ENCODE measurements at places on chromosomes 7 and 10.

- no peak for DNase-seq
Measured at GRCh38 chr10:69491611-69492010, 40.3 kb downstream of the TSPAN15 start.

DNA sequence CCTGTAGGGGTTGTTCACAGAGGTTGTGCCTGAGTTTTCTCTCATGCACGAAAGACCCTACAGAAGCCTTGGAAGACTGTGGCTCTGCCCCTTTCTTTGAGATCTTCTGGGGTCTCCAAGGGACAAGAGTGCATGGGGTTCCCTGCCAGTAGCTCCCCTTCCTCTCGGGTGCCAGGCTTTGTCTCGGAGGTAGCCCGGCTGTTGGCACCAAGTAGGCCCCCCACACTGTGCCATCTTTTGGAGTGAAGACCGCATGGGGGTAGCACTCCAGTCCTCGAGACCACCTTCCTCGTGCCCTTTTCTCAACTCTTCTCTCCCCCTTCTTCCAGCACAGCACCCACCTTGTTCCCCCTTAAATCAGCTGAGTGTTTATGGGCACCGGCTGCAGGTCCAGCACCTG lies 41.6 kb downstream of the OAT start:
- DNase-seq = no peak

DNA sequence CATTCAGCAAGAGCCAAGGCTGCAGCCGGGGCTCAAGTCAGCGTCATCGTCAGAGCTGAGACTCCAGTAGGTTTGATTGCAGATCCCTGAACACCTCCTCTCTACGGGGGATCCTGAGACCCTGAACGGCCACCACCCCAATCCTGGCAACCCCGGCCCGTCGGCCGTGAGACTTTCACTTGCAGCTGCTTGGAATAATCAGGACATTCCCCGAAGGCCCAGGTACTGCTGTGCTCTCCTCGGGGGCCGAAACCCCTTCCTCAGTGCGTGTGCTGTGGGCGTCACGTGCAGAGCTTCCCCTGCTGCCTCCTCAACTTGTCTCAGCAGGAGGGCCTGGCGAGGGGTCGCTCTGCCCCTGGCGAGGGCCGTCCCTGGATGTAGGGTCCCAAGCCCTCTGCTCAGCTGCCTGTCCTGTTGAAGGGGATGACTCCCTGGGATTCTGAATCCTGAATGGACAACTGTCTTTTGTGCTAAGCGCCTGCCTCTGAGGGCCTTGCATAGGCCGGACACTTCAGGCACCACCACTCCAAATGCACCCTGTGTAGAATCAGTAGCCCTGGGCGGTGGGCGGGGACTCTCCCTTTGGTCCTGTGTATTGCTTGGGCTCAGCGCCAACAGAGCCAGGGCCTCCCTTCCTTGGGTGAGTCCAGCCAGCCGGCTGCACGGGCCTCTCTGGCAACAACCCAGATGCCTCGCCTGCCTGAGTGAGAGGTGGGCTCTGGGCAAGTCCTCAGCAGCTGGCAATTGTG lies 63.8 kb upstream of the EBF3 start:
- DNase-seq = no peak

DNA sequence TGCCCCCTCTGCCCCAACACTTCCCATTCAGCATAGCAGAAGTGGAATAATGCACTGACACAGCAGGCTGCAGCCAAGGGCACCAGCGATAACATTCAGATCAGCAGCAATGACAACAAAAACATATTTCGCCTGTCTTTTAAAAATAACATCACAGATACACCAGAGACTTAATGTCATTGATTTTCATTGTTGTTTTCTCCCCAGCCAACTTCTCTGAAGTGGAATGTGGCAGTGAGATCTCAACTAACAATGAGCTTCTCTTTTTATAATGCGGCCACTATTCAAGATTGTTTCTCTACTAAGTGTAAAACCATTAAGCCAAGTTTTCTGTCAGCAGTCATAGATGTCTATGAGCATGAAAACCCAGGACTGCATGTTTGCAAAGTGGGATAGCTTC lies 158.2 kb upstream of the TMEM229A start:
- DNase-seq = no peak

- DNase-seq = no peak
Measured at GRCh38 chr7:17391366-17391765, 92.9 kb downstream of the AHR start.

DNA sequence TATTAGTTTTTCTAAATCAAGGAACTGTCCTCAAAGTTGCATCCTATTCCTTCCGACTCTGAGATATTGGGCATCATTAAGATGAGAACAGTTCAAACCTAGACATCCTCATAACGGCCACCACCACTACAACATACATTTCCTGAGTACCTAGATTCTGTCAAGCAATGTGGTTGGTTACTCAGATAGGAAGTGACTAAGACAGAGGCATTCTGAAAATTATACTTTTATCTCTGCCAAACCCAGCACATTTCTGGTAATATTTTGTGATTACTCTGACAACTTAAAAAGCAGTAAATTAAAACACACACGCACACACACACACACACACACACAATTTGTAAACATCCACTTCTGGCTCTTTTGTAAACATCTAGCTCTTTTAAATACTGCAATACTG lies 291.2 kb upstream of the MEOX2 start:
- no peak for DNase-seq

DNA sequence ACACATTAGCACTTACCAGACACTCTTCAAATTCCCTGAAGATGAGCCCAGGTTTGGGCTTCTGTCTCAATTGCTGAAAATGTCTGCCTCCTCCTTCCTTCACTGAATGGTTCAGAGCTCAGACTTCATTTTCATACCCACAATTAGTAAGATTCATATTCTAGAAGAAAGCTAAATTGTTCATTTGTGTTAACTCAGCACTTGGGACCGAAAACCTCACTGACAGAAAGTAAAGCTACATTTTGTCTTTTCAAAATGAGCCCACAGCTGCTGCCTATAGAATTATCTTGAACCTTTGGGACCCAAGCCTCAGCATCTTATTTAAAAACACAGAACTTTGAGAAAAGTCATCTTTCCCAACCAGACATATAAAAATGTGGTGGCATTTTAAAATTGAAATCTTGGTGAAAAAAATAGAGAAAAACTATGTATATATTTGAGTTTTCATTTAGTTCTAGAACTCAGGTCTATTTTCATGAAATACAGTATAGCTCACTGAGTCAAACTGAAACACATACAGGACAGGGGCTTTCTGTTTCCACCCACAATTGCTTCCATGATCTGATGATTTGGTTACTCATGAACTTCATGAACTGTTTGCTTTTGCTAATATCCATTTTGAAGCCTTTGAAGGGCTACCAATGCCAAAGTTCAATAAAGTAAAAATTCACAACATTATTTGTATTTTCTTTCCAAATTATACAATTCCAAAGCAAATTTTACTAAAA lies 119.1 kb upstream of the PFKP start:
- DNase-seq = peak; percentile 54

DNA sequence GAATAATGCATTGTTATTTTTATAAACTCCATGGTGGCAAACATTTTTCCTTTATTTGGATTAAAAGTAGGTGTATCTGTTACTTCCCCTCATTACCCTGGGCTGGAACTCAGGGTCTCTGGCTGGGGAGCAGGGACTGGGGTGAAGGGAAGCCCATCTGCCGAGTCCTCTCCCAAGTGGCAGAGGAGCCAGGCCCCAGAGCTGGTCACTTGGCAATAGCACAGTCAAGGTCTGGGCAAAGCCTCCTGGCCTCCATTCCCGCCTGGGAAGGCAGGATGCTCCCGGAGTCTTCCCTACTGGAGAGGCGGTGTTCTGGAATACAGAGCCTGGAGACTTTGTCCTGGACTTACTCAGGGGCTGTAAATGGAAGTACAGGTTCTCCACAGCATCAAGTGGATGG lies 76.2 kb downstream of the CDH23 start:
- DNase-seq = no peak

DNA sequence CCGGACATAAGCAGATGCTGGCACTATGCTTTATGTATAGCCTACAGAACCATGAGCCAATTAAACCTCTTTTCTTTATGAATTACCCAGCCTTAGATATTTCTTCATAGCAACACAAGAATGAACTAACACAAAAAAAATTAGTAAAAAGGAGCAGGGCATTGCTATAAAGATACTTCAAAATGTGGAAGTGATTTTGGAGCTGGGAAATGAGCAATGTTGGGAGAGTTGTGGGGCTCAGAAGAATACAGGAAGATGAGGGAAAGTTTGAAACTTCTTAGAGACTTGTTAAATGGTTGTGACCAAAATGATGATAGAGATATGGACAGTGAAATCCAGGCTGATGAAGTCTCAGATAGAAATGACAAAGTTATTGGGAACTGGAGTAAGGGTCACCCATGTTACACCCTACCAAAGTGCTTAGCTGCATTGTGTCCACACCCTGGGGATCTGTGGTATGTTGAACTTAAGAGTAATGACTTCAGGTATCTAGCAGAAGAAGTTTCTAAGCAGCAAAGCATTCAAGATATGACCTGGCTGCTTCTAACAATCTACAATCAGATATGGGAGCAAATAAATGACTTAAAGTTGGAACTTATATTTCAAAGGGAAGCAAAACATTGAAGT lies 24.2 kb downstream of the PNLIPRP3 start:
- no peak for DNase-seq

DNA sequence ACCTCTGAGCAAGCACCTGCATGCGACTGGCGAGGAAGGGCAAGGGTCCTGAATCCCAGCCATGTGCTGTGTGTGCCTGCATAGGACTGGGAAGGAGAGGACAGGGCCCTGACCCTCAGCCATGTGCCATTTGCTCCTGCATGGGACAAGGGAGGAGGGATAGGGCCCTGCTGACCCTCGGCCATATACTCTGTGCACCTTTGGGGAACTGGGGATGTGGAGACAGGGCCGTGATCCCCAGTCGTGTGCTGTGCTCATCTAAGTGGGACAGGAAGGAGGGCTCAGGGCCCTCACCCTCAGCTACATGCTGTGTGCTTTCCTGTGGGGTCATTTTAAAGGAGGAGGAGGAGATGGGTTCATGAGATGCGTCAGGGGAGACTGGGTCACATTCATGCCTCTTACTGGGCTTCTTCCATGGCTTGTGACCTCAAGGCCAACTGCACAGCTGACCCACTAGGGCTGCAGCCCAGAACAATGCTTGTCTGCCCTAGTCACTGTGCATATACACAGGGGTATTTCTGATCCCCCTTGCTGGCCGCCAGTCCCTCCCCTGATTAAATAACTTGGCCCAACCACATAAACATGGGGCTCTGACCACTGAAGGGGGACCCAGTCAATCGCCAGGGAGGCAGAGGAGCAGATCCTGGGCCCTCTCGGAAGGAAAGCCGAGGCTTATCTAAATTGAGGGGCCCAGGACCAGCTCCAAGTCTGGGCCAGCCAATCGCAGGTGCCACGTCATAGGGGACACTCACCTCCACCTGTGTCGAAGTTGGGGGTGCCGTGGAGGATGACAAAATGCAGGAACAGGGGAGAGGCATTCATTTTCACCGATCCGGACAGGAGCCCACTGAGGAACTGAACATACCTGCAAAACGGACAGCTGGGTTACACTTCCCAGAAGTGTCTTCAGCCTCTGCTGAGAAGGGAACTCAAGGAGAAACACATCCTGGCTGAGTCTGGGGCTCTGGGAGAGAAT lies 167.3 kb downstream of the TNS3 start:
- DNase-seq = no peak

DNA sequence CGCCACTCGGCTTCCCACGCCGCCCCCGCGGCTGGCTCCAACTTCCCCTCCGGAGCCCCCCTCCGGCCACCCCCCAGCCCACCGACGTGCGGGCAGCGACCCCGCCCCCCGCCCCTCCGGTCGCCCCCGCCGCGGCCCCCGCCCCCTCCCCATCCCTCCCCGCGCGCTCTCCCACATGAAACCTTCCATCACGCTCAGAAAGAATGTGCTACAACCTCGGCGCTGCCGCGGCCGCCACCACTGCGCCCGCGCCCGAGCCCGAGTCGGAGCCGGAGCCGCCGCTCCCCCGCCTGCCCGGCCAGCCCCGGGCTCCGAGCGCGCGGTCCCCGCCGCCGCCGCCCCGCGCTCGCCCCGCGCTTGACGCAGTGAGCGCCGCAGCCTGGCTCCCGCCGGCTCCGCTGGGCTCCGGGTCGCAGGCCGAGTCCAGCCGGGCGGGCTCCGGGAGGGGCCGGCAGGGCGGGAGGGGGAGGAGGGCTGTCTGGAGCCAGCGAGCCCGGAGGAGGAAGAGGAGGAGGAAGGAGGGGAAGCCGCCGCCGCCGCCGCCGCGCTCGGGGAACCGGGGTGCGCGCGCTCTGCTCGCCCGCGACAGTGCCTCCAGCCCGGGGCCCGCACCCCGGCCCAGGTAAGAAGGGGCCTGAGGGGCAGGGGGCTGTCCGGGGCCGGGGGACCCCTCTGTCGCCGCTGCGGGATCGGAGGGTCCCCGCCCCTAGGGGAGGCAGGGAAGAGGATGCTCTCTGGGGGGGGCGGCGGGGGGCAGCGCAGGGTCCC lies 4.3 kb upstream of the ELFN1 start:
- peak; percentile 17 for DNase-seq

GRCh38 chr7:36627836-36628235 lies 96.5 kb downstream of the AOAH start:
- DNase-seq = no peak

- DNase-seq = no peak
Measured at GRCh38 chr10:36538953-36539586, 586.3 kb upstream of the ANKRD30A start.

- DNase-seq = no peak
Measured at GRCh38 chr7:2001601-2002442, 230.9 kb downstream of the MAD1L1 start.

- no peak for DNase-seq
Measured at GRCh38 chr10:47286591-47287315, 13.2 kb upstream of the GDF10 start.

DNA sequence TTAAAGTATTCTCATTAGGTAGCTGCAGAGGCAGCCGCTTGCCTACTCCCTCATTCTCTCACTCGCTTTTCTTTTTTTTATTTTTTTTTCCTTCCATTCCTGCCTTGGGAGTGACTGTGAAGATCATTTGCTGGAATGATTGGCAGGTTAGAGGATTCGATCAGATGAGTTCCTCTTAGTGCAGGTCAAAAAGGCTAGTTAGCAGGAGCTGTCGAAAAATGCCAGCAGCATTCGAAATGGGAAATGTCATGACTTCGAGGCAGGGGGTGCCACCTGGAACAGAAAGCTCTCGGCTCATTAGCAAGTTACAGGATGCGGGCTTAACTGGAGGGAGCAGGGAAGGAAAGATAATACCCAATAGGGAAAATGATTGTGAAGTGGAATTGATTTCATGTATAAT lies 137.5 kb upstream of the FZD1 start:
- DNase-seq = no peak

- DNase-seq = no peak
Measured at GRCh38 chr7:3895341-3896116, 594.5 kb downstream of the SDK1 start.

DNA sequence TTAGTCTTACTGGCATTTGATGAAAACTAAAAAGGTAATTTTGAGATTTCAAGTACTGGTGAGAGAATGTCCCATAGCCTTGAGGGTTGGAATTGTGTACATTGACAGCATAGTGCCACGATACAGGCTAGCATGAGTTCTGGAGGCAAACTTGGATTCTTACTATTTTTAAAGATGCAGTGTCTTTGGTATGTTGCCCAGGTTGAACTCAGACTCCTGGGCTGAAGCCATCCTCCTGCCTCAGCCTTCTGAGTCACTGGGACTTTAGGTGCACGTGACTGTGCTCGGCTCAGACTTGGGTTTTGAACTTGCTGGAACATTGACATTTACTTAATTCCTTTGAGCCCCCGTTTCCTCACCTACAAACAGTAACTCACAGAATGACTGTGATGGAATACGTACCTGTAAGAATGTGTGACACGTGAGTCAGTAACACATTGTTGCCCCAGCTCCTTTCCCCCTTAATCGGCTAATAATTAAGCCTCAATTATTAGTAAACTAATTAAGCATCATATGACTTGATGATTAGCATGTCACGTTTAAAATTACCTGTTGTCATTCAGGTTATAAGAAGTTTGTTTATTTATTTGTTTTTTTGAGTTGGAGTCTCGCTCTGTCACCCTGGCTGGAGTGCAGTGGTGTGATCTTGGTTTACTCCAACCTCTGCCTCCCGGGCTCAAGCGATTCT lies 10.6 kb downstream of the DNAJB6 start:
- peak; percentile 56 for DNase-seq

Data from activated CD8-positive, alpha-beta T cell treated with anti-CD3 and anti-CD28 coated beads for 36 hours (primary cell).